ENCODE measurements at places on chromosomes 2 and 18. TPM values are rescaled to one million over a fixed set of nuclear protein-coding genes. Genes with fewer than 3 reads are reported as not detected.

The NT5C1B gene
- not detected for total RNA-seq

The TUBA3E gene
- not detected for total RNA-seq

The TRIM54 gene
- not detected for total RNA-seq

The ZNF521 gene
- not detected for total RNA-seq

DNA sequence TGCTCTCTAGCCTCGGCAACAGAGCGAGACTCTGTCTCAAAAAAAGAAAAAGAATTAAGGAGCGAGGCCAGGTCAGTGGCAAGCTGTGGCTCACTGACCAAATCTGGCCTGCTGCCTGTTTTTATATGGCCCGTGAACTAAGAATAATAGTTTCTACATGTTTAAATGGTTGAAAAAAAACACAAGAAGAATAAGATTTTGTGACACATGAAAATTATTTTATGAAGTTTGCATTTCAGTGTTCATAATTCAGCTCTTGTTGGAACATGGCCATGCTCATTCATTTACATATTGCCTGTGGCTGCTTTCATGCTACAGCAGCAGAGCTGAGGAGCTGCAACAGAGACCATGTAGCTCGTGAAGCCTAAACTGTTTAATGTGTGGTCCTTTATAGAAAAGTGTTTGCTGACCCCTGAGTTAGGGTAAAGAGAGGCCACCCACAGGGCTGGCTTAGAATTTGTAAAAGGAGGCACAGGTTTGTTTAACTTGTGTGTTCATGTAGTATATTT is 59.5 kb downstream of the MFSD6 start:
- no peak for DNase-seq

DNA sequence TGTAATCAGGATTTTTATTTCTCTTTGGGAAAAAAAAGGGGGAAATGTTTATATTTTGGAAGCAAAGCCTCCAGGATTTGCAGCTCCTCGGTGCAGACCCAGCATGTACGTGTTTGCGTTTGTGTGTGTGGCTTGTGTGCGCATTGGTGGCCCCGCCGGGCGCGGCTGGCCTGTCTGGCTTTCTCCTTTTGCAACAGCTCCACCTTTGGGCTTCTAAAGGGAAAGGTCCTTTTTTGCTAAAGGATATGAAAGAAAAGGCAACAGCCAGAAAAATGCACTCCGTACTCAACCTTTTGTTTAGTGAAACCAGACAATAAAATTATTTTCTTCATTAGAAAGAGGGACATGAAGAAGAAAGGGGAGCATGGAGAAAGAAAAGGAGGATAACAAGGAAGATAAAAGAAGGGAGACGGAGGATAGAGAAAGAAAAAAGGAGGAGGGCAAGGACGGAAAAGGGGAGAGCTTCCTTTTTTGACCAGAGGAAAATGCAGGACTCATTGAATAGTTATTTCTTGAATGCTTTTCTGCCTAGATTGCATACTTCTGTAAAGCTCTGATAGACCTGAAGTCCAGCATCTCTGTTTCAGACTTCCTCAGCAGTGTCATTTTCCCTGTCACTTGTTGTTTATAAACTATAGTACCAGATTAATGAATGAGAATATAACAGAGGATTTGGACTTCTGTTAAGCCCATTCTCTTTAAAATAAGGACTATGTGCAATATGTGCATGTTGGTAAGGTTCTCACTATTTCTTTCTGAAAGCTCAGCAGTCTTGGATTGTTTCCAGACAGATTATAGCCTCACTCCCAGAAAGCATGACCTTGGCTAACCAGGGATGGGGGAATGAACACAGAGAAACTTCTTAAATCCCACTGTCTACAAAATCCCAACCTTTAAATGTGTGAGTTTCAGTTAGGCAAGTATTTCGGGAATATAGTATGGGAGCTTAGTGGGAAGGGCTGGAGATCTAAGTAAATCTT is 563.1 kb upstream of the PIK3C3 start:
- DNase-seq = no peak

DNA sequence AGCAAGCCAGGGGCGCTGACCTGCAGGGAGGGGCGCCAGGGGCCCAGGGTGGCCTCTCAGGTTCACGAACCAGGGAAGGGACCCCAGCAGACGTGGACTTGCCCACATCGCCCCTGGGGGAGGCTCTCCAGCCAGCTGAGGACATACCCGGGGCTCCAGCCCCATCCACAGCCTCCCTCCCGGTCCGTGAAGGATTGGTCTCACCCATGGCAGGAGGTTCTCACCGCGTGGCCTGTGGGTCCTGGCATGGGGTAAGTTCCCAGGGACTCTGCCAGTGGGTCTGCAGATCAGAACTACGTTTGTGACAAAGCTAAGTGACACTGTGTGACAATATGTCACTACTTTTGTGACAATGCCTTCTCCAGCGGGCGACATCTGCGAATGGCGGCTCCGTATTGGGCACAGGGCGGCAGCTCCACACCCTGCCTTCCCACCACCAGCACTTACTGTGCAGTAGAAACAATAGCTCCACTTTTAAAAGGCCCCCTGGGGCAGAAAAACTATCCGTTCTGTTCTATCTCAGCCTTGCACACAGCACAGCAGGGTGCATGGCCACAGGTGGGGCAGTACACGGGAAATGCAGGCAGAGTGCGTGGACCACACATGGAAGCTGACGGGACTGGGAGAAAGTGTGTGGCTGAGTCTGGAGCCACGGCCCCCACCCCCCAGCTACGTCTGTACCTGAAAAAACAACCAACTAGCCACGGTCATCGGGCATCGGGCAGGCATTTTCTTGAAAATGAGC is 65.2 kb upstream of the CTDP1 start:
- DNase-seq = no peak

DNA sequence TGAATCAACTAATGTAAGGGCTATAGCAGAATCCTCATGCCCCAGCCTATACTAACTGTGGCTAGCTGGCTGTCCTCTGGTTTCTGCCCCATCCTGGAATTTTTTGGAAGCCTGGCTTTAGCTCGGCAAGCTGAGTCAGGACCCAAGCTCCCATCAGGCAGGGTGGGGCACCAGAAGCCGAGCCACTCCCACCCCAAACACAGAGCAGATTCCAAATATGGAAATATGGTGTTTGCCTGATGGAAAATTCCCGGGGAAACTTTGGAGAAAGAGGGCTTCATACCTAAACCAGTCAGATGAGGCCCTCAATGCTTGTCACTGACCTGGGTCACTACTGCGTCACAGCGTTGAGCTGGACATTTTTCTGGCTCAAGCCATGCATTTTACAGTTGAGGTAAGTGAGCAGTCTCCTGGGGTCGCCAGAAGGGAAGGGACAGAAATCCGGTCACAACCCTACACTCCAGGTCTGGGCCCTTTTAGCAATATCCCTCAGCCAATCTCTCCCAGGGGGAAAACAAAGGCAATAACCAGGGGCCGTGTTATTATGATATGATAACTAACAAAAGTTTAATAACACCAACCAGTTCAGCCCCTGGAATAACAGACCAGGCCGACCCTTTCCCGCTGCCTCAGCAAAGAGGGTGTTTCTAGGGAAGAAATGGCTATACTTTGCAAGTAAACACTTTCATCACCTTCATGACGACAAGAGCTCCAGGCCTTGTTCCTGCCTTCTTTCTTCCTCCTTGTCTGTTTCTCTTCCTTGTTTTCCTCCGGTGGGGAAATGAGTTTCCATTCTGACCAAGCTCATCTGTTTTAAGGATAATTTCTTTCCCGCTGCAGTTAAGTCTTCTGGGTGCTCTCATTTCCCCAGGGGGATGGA is 37.7 kb downstream of the PSD4 start:
- DNase-seq = no peak

GRCh38 chr2:104919127-104919526 is 65.2 kb downstream of the POU3F3 start:
- DNase-seq = no peak

- DNase-seq = no peak
These were observed 682.4 kb downstream of the LRRTM4 start for GRCh38 chr2:76839826-76840225.

DNA sequence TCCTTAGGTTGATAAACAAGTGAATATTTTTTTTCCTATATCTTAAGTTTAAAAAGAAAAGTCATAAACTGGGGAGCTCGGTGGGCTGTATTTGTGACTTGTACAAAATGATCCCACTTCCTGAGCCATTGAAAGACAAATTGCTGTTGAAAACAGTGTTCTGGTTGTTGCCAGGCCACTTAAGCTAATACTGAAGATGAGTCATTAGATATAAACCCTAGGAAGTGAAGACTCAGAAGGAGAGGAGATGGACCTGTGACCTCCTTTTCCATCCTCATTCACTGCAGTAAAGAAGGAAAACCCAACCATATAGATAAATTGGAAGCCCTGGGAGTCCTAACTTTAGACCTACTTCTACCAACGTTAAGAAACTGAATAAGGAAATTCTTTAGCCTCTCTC is 46.2 kb upstream of the SERPINE2 start:
- DNase-seq = no peak

DNA sequence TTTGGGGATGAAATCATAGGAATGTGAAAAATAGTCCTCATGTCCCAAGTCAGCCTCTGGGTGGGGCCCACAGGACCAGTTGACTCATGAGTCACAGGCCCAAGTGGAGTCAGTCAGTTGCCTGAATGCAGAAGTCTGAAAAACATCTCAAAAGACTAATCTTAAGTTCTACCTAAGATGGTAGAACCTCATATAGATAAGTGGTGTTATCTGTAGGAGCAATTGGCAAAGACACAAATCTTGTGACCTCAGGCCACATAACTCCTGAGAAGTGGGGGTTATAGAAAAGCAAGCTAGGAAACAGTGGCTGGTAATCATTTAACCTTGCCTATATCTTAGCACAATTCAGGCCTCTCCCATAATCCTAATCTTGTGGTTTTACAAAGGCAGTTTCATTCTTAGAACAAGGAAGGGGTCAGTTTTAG is 257.1 kb upstream of the SPOPL start:
- no peak for DNase-seq

GRCh38 chr2:185633621-185634020 is 105.0 kb upstream of the FSIP2 start:
- DNase-seq = no peak
